Stimulated activated CD4-positive, alpha-beta T cell treated with anti-CD3 and anti-CD28 coated beads, TNF-alpha, amount 100 ng/mL, for 4 hours (primary cell): ENCODE measurements at places on chromosomes 5 and 9.
A peak's percentile ranks its signal among the peaks of the same experiment; 100 is the strongest.

- no peak for DNase-seq
Measured at GRCh38 chr5:180801596-180802324, 846 bp downstream of the MGAT1 start.

DNA sequence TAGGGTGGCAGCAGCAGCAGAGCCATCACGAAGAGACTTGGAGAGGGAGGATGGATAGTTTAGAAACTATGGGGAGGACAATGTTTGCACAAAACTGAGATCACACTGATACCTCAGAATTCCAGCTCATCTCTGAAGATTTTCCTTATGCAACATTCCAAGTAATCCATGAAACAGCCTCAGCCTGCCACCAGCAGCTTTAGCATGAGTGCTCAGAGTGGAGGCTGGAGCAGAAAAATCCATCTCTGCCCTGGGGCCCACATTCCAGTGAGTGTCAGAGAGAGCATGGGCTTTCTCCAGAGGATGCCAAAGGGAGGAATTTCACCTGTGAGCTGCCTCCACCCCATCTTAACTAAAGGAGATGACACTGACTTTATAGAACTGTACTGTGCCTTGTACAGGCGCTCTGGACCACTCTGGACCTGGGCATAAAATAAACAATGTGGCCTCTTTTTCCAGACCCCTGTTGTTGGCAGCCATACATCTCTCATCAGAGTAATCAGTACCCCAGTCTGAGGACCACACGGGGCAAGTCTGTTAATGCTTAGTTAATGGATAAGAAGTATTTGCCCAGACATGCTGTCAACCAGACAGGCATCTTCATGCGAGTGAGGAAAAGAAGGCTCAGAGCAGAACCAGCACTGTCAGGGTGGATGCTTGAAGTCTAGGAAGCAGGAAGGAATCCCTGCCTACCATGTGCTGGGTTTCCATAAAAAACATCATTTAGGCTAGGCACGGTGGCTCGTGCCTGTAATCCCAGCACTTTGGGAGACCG is 440.9 kb downstream of the ENC1 start:
- no peak for DNase-seq

DNA sequence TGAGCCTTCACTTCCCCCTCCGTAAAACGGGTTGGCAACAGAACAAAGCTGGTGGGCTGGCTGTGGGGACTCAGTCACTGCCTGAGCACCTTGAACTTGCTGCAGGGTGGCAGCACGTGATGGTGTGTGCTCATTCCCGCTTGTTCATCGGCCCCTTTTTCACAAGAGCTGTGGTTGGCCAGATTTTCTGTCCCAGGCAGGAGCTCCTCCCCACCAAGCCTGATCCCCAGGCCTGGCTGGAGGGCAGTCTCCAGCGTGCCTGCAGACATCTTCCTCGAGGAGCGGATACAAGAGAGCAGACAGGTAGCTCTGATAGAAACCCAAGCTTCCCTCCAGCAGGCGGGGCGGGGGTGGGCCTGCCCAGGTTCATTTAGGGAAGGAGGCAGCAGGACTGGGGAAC is 61.9 kb upstream of the ORM1 start:
- no peak for DNase-seq

GRCh38 chr9:110623462-110624025 is 44.0 kb upstream of the SVEP1 start:
- DNase-seq: no peak

DNA sequence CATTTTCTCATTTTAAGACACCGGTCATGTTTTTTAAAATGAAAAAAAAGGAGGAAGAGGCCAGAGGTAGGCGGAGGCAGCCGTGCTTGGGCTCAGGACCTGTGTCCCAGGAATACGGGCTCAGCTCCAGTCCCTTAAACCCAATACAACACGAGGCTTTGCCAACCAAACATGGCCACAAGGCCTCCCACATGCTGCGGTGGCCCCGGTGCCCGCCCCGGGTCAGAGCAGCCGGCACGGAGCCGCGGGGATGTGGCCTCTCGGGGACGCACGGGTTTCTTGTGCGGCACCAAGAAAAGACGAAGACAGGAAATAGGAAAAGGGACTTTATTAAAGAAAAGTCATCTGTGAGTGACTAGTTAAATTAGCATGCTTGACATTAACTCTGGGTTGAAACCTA is 25.3 kb upstream of the CAMSAP1 start:
- DNase-seq: no peak

GRCh38 chr9:93968451-93969327 is 13.5 kb upstream of the BARX1 start:
- DNase-seq: no peak

DNA sequence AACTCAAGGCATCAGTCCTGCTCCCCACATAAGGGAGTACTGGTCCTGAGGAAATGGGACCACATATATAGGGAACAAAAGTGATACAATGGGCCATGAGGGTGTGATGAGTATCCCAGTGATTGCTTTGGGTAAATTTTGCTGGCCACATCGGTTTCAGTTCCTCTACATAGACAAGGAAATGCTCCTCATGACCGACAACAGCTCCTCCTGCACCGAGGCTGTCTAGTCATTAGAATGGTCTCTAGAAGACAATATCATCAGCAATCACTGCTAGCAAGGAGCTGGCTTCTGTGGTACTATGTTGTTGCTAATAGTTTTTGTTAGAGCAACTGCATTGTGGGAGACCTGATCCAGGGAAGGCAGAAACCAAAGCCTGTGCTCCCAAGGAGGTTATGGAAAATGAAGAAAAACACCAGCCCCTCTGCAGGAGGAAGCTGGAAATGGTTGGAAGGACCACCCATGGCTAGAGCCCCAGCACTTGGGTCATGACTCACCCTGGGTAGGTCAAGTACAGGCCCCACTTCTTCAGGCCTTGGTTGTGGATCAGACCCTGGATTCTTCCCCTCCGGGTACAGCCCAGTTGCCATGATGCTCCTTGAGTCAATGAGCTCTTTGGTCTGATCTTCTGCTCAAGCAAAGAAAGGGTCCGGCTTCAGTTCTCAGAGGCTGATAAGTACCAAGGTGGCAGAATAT is 3.4 kb upstream of the CTSL start:
- DNase-seq: no peak

DNA sequence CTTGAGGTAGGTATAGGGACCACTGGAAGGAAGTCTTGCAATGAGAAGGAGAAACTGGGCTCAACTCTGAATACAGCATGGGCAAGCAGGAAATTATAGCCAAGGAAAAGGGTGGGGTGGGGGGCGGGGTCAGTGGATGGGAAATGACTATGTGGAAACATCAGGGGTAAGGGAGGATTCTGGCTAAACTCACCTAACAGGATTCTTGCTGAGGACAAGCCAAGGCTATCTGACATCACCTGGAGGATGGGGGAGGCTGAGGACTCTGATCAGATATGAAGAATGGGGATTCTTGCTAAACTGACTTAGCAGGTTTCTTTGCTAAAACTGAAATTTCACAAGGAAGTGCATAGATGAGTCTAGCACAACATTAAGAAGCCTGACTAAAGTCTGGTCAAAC is 40.8 kb downstream of the CTSL start:
- DNase-seq: no peak

DNA sequence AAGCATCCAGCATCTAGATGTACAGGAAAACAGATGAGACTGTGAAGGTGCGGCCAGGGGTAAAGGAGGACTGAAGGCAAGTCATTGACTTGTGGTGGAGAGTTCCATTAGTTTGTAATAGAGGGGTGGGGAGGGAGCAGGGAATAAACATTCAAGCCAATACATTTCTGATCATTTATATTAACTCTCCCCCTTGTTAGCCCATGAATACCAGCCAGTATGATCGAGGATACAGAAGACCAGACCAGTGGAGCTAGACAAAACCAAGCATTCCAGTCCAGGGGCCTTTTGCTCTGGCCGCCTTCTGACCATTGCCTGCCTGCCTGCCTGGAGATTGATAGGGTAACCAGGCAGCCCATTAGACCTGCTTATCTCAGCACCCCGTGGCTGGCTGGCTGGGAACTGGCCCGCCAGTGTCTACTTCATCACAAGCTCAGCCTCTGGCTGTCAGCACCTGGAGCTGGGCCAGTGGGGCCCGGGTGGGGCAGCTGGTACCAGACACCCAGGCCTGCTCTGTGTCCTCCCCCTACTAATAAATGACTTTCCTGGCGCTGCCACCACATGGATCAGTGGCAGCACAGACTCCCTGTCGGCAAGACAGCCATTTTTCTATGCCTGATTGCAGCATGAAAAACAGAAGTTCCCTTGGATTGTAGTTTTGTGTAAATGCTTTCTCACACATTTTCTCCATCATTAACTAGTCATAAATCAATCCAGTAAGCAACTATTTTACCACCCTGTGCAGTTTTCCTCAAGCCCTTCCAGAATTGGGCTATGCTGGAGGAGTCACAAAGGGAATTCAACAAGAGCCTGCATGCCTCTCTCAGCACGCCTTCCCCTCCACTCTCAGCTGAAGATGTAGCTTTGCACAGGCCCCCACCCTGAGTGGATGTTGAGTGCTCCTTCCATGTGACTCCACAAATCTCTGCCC is 181.3 kb downstream of the SNCAIP start:
- DNase-seq: no peak

- DNase-seq: no peak
Measured at GRCh38 chr9:138043061-138043410, 165.5 kb downstream of the CACNA1B start.

DNA sequence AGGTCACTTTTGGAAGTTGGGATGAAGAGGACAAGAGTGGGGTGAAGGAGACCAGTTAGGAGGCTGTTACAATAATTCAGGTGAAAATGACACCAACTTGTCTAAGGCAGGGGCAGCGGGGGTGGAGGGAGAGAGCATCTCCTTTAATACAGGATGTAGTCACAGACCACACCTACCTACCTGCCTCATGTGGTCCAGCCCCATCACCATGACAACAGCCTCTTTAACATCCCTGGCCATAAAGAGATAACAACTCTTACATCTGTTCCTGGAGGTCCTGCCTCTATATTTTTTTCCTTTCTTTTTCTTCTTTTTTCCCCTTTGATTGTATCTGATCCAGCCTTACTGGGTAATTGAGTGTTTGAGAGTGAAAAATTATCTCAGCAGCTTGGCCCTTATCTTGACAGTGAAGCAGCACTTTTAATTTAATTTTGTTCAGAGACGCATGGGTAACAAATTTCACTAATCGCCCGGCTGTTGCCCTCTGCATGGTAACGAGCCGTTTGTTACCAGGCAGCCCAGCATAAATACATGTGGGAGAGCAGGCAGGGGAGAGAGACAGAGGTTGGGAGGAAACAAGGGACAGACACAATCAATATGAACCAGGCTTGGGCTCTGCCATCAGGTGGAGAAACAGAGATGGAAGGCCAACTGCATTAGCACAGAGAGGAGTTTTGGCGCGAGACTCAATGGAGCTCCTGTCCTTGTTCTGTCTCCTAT is 338.1 kb downstream of the ASTN2 start:
- no peak for DNase-seq

- no peak for DNase-seq
Measured at GRCh38 chr5:87390576-87391199, 22.0 kb downstream of the CCNH start.

DNA sequence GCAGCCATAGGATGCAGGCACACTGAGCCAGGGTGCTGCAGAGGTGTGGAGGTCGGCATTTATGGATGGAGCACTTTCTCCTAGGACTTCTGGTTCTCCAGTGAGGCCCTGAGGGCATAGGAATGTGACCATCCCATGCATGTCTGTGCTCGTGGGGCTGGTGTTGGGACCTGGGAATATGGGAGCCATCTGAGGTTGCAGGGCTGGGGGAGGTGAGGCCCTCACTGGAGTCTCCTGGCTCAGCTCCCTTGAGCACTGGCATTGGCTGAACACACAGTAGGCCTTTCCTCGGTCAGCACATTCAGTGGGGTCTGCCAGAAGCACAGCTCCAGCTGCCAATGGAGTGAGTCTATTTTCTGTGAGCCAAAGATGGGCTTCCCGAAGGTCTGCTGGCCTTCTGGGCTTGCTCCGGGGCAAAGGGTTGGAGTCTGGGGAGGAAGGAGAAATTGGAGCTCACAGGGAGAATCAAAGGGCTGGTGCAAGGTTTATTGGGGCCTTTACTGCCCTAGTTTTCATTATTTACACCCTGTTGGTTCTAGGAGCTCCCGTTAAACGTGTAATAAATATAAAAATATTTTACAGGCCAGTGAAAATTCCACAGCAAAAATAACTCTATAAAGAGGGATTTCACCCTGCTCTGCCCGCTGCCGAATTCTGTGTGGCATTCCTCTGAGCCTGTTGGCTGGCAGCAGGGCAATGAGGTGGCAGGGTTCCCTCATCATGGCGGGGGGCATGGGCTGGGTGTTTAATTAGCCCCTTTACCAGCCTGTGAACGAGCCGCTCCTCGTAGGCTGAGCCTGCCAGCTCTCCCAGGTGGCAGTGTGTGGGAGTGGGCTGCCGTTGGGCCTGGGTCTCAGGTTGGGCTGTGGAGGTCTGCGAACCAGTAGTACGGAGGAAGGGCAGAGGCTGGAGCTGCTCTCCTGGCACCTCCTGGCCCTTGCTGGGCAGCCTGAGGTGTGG is 31.6 kb upstream of the PITX1 start:
- no peak for DNase-seq

- no peak for DNase-seq
Measured at GRCh38 chr5:124628721-124629596, 117.5 kb downstream of the ZNF608 start.

- DNase-seq: no peak
Measured at GRCh38 chr9:132995121-132995420, 16.6 kb downstream of the GFI1B start.

DNA sequence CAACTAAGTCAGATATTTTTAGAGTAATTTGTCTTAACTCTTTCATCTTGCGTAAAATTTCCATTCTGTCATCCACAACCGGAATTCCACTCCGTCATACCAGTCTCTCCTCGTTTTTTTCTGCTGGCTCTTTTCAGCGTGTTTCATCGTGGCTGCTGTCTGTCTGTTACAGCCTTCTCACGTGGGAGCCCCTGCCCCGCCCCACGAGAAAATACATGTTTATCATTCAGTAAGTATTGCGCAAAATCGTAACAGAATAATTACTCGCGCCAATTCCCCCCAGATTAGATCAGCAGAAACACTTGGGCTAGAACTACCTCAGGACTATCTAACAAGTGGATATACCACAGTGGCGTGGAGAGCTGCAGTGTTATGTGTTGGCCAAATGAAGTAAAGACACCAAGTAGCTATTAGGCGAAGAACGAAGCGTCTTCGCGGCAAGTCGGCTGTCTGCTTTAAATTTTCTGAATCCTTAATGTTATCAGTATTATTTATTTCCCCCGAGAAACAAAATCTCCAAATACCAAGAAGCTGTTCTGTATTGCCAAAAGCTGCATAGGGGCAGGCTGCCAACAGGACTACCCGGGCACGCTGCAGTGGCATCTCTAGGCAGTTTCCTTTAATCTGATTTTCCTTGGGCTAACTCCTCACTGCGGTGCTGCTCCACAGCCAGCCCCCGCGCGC is 566 bp upstream of the FOCAD start:
- DNase-seq: peak; percentile 4

DNA sequence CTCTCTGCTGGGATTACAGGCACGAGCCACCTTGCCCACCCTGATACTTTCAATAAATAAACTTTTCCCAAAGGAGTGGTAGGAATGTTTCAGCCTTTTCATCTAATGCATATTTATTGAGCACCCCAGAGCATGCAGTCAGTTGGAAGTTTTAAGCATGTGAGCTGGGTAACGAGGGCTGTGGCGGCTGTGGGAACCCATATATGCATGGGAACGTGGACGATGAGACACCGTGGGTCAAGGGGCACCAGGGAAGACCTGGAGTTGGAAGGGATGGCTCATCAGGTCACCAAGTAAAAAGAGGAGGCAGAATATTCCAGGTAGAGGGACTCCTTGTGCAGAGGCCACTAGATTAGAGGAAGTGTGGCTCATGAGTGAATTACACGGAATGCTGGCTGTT is 64.7 kb downstream of the ANKRD33B start:
- DNase-seq: no peak
